Right renal cortex interstitium (tissue), 3 donors: ENCODE measurements at places on chromosomes 1 and 21.

GRCh38 chr1:31745096-31745945, 18.8 kb downstream of the ADGRB2 start:
- DNase-seq, result no peak

GRCh38 chr1:247456914-247457639, 827 bp downstream of the OR2B11 start:
- DNase-seq, result no peak

GRCh38 chr1:42806171-42806570, 10.8 kb upstream of the ERMAP start:
- DNase-seq, result no peak

GRCh38 chr1:97013136-97013535, 291.6 kb downstream of the PTBP2 start:
- no peak for DNase-seq

DNA sequence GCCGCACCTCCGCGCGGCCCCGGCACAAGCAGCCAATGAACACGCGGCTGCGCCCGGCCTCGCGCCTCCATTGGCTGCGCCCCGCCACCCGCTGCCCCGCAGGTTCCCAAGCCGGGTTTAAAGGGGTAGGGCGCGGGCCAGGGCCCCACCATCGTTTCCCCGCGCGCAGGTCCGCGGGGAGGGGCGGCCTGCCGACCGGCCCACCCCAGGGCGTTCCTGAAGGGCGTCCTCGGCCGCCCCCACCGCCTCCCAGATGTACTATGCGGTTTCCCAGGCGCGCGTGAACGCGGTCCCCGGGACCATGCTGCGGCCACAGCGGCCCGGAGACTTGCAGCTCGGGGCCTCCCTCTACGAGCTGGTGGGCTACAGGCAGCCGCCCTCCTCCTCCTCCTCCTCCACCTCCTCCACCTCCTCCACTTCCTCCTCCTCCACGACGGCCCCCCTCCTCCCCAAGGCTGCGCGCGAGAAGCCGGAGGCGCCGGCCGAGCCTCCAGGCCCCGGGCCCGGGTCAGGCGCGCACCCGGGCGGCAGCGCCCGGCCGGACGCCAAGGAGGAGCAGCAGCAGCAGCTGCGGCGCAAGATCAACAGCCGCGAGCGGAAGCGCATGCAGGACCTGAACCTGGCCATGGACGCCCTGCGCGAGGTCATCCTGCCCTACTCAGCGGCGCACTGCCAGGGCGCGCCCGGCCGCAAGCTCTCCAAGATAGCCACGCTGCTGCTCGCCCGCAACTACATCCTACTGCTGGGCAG, at the start of gene OLIG1:
Gene OLIG1, plus strand, starts transcription at position 148 of the 750 bp plus-strand sequence. Its CDS starts 106 bp downstream, at position 254.
- no peak for DNase-seq

DNA sequence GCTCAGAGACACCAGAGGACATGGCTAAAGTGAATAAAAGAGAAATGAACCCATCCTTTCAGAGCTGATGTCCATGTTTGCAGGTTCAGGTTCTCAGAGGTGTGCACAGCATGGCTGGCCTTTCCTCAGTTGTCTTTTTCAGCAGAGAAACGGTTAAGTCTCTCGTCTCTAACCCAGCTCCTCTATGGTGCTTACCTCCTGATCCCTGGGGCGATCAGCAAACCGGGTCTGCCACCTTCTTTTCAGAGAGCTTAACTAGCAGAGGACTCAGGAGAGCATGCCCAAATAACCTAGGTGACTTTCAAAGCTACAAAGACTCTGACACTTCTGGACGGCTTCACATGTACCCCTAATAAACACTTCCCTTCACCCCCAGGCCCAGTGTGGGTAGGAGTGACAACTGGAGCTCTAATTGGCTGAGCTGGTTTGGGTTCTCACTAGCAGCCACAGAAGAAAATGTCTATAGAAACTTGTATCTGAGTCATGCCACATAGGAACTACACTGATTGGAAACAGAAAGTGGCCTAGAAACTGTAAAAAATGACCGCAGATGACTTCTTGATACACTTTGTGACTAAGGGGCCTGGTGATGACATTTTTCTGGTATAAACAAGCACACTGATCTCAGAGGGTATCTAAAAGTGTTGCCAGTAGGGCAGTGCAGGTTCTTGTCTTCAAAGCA, at the start of gene AIM2:
Gene AIM2, minus strand, starts transcription at position 329 of the 682 bp plus-strand sequence. CDS start 3,267 bp downstream, outside the sequence.
- DNase-seq, result no peak

DNA sequence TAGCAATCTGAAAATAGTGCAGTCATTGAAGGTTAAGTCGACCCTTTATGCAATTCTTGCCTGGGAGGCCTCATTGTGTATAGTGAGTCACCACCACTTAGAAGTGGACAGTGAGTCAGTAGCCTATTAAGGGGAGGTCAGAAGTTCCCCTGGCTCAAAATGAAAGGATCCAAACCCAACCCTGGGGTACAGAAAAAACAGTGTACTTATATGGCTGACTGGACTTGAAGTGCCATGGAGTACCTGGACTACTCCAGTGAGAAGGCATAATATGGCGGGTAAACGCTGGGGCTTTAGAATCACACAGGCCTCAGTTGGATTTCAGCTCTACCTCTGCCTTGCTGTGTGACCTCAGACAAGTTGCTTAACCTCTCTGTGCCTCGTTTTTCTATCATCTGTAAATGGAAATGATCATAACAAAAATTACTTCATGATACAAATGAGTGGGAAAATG, 2.2 kb upstream of the BCL9 start:
- DNase-seq, result no peak

GRCh38 chr1:53738205-53739108, 507 bp downstream of the GLIS1 start:
- DNase-seq, result no peak

- no peak for DNase-seq
Observed at GRCh38 chr1:13513063-13513894, 524 bp downstream of the LRRC38 start.

DNA sequence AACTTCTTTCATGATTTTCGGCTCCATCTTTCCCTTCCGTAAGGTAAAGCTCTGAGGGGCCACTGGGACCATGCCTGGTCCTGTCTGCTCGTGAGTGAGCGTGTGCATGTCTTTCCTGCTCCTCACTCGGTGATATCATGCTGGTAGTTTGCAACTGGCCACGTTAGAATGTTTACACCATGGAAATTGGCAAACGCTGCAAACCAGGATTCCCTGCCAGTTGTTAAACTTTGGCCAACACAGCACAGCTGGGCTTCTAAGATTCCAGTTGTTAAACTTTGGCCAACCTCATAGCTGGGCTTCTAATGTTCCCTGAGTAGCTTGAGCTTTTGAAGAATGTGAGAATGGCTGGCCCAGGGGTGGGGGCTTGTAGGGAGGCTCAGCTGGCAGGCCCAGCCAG, 68.0 kb upstream of the ACTL8 start:
- DNase-seq, result no peak

GRCh38 chr1:11664336-11665065, 501 bp downstream of the FBXO6 start:
- DNase-seq, result no peak

DNA sequence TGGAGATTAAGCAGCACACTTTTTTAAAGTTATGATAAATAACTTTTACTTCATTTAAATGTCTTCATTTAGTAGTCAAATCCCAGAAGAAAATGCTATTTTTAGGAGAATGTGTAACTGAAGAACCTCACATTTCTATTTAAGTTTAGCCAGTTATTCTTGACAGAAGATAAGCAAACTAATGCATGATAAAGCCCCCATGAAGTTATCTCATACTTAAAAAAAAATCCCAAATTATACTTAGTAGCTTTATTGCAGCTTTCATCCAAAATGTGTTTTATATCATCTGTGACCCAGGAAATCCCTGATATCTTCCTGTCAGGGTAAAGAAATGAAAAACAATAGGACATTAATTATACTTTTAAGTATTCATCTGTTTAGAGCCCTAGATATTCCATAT, 124.8 kb upstream of the SYT6 start:
- no peak for DNase-seq

GRCh38 chr1:932776-933602, 9.3 kb downstream of the SAMD11 start:
- DNase-seq, result no peak

DNA sequence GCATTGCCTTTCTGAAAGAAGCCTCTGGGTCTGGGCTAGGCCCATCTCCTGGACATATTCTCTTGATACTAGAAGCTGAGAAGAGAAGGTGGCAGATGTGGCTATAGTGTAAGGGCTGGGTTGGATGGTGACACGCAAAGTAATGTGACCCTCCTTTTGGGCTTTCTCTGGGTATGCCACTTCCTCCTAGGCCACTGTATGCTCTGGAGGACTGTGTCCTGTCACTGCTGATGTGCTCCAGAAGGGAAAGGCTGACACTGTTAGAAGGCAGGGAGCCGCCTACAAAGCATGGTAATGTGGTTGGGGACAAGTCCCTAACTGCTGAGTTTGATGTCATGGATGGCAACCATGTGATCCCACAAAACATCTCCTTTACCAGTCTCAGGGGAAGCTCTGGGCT, 112.1 kb downstream of the BCAR3 start:
- no peak for DNase-seq

DNA sequence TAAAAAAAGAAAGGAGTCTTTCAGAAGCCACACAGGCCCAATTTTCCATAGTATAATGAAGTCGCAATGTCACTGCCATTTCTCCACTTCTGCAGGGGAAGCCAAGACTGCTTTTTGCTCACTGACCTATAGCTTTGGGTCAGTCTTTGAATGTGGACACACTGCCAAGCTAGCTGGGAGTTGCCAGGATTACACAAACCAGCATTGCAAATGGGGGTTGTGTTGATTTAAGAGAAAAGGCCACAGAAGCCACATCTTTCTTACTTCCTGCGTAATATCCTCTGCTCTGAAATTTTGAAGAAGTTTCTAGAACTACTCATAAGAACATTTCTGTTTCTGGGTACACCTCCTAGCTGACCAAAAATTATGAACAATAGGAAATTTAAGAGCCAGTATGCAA, 45.8 kb upstream of the SAMSN1 start:
- no peak for DNase-seq

DNA sequence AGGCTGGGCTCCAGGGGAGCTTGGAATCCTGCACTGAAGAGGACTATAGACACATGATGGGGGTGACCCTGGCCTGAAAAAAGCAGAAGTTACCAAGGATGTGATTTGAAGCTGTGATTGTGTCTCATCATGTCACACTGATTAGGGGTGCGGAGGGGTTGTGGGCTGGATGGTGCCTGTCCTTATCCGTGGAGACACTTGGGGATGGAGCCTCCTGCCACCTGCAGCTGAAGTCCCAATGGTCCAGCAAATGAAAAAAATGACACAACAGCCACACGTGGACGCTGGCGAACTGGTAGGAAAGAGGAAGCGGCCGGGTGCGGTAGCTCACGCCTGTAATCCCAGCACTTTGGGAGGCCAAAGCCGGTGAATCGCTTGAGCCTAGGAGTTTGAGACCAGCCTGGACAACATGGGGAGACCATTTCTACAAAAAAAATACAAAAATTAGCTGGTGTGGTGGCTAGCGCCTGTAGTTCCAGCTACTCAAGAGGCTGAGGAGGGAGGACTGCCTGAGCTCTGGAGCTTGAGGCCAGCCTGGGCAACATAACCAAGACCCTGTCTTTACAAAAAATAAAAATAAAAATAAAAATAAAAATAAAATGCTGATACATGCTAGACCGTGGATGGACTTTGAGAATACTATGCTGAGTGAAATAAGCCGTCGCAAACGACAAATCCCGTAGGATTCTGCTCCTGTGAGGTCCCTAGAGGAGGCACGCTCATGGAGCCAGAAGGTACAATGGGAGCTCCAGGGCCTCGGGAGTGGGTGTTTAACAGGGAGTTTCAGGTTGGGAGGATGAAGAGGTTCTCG, 838 bp upstream of the IBA57 start:
- DNase-seq, result no peak

- DNase-seq, result no peak
Observed at GRCh38 chr1:100109554-100110066, 23.1 kb downstream of the SASS6 start.

- no peak for DNase-seq
Observed at GRCh38 chr21:45256912-45257672, 30.6 kb downstream of the POFUT2 start.

DNA sequence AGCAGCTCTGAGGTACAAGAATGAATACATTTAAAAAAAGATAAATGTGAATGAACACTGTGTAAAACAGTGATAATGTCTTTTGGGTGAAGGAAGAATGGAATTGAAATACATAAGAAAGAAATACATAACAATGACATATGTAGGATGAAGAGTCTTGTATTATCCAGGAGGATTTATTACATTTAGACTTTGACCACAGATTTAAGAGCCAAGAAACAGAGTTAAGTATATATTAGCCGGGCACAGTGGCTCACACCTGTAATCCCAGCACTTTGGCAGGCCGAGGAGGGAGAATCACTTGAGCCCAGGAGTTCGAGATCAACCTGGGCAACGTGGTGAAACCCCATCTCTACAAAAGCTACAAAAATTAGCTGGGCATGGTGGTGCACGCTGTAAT, 79.7 kb downstream of the SCCPDH start:
- DNase-seq, result no peak

DNA sequence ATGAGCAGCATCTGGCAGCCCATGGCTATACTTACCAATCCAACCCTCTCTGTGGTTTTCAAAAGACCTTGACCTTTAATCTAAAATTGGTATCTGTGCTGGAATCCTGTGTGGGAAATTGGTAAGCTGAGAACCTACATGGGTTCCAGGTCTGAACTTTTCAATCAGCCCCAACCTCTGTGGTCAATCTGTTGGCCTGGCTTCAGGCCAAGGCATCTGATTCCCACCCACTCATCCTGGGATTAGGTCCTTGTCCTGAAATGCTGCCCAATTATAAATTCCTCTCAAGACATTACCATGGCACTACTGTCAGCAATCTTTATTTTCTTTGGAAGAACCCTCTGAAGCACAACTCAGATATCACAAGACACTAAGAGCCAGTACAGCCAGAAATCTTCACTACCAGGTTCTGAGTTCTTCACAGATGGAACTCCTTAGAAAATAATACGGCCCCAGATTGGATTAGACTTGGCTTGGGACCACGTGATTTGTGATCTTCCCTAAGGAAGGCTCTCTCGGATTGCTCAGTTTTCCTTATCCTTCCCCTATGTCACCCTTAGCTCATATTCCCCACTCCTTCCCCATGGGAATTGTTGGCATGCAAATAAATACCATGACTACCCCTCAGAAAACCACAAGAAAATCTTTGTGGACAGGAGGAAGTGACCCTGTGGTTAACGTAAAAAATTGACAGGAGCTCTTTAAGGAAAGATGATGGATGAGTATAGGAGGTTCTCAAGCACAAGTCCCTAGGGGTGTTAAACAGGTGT, 207.9 kb upstream of the ST6GALNAC5 start:
- DNase-seq, result no peak

- DNase-seq, result no peak
Observed at GRCh38 chr1:3631320-3632260, 6.8 kb downstream of the TPRG1L start.

GRCh38 chr1:38360807-38361206, 314.2 kb upstream of the POU3F1 start:
- no peak for DNase-seq

DNA sequence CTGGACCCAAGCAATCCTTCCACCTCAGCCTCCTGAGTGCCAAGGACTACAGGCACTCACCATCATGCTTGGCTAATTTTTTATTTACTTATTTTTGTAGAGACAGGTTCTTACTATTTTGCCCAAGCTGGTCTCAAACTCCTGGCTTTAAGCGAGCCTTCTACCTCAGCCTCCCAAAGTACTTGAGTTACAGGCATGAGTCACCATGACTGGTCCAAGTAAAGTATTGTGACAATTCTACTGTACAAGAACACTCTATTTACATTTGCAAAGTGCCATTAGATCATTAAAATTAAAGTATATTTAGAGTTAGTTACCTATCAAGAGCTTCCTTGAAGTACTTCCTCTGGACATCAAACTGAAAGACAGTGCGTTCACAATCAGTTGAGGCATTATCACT, 44.8 kb downstream of the NRDC start:
- DNase-seq, result no peak

GRCh38 chr1:31886866-31887265, 51.3 kb downstream of the PTP4A2 start:
- no peak for DNase-seq

GRCh38 chr1:32031578-32032274, 18.1 kb downstream of the KHDRBS1 start:
- no peak for DNase-seq
